Stimulated activated CD4-positive, alpha-beta T cell treated with anti-CD3 and anti-CD28 coated beads, Interleukin-15, amount 100 ng/mL, for 48 hours (primary cell): ENCODE measurements at places on chromosomes 1 and 21.

DNA sequence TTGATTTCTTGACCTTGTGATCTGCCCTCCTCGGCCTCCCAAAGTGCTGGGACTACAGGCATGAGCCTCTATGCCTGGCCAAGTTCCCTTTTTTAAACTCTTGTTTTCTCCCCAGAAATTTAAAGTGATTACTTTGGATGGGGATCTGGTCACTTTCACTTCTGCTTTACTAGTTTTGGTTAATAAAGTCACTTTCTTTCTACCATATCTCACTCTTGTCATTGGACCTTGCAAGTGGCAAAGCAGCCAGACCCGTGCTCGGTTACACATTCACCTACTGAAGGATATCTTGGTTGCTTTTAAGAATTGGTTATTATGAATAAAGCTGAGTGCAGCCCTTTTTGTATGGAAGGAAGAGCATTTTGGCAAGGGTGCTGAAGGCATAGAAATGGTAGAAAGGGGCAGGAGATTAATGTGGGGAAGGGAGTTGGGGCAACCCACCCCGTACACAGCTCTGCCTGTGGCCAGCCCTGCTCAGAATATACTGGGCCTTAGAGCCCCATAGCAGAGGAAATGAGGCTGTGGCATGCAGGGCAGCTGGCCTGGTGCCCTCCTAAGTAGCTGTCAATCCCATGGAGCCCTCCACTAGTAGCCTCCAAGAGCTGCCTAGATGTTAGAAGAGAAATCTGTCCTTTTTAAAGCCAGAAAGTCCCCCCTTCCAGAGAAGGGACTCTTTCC, 40.7 kb downstream of the CD2 start:
- DNase-seq: no peak

DNA sequence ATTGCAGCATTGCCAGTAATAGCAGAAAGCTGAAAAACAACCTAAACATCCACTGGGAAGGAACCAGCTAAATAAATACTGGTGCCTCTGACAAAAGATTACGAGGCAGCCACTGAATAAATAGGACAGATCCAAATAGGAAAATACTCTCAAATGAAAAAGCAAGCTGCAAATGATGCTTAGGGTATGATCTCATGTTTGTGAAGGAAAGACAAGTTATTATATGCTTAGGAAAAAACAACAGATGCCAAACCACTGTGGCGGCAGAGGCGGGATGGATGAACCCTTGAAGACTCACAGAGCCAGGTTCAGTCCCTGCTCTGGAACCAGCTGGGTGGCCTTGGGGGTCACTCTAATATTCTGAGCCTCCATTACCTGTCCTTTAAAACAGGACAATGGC, 41.6 kb downstream of the MATN1 start:
- no peak for DNase-seq

DNA sequence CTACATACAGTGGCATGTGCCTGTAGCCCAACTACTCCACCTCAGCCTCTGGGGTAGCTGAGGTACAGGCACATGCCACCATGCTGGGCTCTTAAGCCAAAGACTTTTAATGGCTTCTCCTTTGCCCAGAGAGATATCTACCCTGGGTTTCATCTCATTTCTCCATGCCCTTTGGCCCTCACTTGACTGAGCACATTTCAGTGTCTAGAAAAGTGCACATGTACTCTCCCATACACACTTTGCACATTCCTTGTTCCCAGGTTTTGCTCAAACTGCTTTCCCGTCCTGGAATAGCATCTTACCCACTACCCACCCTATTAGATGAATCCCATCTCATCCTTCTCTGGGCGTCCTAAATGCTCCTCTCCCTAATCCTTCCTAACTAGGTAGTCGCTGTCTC, 10.2 kb upstream of the RXRG start:
- no peak for DNase-seq

GRCh38 chr1:167454894-167455785, 63.2 kb downstream of the CD247 start:
- DNase-seq: peak; percentile 70

GRCh38 chr1:204377800-204378668, 18.3 kb upstream of the PLEKHA6 start:
- DNase-seq: no peak

GRCh38 chr1:53394306-53394705, 64.9 kb upstream of the DMRTB1 start:
- DNase-seq: no peak

DNA sequence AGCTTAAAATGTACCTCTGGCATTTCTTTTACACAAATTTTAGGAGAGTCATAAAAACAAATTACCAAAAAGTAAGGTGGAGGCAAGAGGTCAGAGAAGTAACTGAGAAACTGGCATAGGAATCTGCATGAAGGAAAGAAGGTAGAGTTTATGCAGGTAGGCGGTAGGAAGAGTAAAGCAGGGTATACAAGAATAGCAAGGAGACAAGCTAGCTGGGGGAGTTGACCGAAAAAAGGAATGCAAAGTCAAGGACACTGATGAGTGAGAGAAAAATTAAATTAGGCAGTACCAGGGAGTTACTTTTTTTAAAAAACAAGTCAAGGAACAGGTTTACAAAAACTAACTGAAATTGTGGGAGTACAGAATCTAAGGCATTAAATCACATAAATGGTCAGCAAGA, 56.0 kb downstream of the FOXJ3 start:
- DNase-seq: no peak

- DNase-seq: no peak
Measured at GRCh38 chr1:116128664-116129063, 17.5 kb downstream of the MAB21L3 start.

DNA sequence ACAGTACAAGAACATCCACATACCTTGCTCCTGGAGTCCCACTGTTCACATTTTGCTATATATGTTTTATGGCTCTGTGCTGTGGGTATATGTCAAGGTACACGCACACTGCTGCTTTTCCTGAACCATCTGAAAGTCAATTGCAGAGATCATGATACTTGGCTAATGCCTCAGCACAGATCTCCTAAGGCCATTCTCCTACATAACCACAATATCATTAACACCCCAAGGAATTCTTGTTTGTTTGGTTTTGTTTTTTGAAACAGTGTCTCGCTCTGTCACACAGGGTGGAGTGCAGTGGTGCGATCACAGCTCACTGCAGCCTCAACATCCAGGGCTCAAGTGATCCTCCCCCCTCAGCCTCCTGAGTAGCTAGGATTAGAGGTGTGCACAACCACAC, 16.0 kb downstream of the CTNNBIP1 start:
- no peak for DNase-seq

DNA sequence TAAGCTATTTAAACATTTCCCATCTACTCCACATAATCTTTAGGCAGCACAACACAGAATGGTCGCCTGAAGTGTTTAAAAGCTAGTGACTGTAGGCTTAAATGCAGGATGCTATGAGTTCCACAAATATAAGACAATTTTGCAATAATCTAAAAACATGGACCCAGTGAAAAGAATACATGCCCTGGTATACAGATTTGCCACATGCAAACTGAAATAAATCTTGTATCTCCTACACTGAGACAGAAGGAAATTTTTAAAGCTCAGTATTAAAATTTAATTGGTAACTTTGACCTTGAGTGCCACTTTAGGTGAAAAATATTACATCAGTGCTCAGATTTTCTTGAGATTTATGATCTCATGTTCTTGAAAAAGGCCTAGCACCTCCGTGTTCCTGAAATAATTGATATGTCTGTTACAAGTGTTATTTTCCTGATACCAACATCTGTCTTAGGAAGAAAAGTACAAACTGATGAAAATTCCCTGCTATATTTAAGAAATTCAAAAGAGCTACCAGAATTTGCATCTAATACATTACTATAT, 285.5 kb downstream of the VAV3 start:
- DNase-seq: no peak

- DNase-seq: no peak
Measured at GRCh38 chr1:240194120-240194519, 102.4 kb downstream of the FMN2 start.

- no peak for DNase-seq
Measured at GRCh38 chr1:243267914-243268653, 12.2 kb downstream of the SDCCAG8 start.

DNA sequence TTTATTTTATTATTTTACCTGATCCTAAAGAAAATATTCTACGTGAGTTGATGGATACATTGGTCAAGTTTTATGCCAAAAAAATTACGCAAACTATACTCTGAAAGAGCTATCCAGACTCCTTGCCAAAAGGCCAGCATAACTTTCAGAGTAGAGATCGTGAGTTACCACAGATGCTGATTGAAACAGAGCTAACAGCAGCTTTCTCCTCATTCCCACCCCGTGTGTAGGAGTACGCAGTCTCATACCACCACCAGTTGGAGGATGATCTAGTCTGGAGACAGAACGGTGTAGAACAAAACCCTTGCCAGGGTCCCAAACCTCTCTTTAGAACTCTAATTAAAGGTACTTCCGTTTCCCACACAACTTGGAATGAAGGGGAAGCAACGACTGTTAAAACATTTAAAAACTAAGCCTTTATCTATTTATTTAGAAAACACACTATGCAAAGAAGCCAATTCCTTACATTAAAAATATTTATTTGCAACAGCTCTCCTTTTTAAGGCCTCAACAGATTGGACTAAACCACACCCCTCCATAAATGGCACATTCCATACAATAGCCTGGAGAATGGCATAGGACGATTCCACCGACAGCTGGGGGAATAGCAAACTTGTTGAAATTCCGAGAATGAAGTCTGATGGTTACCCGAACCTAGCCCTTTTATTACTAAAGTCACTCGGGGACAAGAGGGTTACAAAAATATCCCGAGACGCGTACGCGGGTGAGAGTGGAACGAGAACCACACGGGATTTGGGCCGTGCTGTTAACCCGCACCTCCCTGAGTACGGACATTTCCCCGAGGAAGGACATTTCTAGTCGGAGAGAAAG, 1.4 kb downstream of the NUCKS1 start:
- peak; percentile 43 for DNase-seq

DNA sequence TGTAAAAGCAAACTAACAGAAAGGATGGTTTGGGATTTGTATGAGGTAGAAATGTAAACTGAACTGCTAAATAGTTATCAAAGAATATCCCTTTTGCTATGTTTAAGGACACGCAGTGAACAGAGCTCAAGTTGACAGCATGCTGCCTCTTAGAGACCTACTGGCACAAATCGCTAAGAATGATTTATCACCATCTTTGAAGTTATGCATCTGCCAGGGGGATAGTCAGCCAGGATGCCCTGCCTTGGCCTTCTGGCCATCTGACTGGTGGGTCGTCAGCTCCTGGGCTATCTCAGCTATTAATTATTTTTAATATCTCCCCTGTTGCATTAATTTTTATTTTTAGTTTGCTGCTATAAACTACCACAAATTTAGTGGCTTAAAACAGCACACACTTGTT, 334.8 kb upstream of the KAZN start:
- DNase-seq: no peak

DNA sequence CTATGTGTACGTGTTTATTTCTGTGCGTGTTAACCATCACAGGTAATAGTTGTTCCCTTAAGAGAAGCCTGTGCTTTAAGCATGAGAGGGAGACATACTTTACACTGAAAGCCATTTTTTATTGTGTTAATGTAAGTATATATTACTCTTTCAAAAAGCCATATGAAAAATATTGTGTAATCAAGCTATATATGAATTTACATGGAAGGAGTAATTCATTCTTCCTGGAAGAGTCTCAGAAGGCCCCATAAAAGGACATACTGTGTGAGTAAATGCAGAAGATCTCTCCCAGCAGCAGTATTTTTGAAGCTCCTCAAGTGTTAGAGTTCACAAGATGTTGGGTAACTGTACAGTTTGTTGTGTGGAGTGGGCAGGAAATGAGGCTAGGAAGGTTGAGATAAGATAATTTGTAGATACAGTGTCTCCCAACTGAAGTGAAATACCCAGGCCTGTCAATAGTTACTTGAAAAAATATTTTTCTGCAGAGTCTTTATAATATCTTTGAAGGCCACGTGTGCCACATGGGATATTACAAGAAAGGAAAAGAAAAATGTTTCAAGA, 138.3 kb downstream of the PTGER3 start:
- no peak for DNase-seq

DNA sequence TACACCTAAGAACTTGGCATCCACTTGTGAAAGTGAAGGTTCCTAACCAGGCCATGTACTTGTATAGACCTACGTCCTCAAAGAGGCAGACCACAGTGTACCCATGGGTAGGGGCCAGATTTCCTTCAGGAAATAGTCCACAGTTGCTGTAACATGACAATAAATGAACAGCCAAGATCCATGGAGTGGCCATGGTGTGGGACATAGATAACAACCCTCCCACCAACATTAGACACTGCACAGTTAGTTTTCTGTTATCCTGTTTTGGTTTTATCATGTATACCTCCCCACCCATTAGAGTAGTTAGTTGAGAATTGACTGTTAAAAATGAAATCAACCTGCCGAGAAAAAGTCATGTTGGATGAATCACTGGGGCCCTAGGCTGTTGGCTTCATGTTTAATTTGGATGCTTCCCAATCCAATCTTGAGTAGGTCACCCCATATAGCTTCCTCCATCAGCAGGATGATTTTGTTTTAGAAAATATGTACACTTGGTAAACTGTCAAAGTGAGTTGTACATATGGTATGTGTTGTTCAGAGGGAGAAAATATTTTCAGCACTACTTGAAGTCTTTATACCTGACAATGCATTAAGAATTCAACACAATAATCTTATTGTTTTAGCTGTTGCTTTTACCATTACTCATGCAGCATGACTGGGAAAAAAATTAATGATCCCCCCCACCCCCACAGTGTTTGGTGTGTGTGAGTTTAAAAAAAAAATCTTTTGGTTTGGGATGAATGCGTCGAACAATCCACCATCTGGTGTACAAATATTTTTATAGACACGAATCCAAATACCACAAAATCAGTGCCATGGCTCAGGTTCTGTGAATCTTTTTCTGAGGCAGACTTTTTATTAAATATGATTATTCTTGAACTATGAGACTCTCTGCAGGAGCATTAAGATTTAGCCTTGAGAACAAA, 88.3 kb upstream of the ARHGAP29 start:
- DNase-seq: no peak

DNA sequence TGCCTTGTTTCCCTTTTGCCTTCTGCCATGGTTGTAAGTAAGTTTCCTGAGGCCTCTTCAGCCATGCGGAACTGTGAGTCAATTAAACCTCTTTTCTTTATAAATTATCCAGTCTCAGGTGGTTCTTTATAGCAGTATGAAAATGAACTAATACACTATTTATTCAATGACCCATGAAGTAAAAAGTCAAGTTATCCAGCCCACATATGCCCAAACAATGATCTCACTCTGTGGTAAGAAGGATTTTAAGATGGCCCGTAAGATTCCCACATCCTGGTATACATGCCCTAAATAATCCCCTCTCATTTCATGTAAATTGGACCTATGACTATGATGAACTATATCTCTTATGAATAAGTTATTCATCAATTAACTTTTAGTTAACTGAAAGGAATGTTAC, 1008.3 kb upstream of the B3GALT2 start:
- DNase-seq: no peak

GRCh38 chr1:148353461-148354283, 129.4 kb downstream of the PPIAL4G start:
- no peak for DNase-seq

- no peak for DNase-seq
Measured at GRCh38 chr21:19999369-20000272, 998.6 kb upstream of the NCAM2 start.
